ENCODE measurements at places on chromosomes 7 and 10. TPM values are rescaled to one million over a fixed set of nuclear protein-coding genes. Genes with fewer than 3 reads are reported as not detected.
A peak's percentile ranks its signal among the peaks of the same experiment; 100 is the strongest.

The ZNF365 gene
- 0.56 TPM for total RNA-seq

The TMEM273 gene
- total RNA-seq = not detected

The LBX1 gene
- total RNA-seq = not detected

The SAP25 gene
- total RNA-seq = 2.8 TPM

The EBLN1 gene
- not detected for total RNA-seq

The TM9SF3 gene
- 115 TPM for total RNA-seq

The SPRN gene
- total RNA-seq = 0.13 TPM

GRCh38 chr10:57262892-57263291 lies 901.8 kb upstream of the ZWINT start:
- no peak for DNase-seq

GRCh38 chr10:122486406-122487080 lies 25.2 kb downstream of the HTRA1 start:
- no peak for DNase-seq

DNA sequence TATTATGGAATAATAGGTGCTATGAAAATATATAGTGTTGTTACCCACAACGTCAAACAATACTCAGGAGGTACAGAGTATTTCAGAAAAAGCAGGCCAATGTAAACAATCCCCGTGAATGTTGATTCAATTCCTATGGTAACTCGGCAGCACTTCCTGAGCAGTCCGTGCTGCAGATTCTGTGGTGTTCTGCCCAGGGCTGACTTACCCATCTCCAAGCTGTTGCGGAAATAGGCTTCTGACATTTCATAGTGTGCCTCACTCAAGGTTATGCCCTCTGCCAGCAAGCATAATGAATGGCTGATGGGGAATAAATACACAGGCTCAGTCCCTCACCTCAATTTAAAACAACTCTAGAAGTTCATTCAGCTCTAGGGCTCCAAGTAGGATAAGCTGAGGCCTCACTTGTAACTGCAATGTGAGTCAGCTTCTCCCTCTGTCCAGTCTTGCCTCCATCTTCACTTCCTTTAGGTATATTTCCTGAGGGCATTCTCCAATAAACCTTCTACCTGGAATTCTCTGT lies 177.6 kb downstream of the GNAI1 start:
- DNase-seq = no peak

DNA sequence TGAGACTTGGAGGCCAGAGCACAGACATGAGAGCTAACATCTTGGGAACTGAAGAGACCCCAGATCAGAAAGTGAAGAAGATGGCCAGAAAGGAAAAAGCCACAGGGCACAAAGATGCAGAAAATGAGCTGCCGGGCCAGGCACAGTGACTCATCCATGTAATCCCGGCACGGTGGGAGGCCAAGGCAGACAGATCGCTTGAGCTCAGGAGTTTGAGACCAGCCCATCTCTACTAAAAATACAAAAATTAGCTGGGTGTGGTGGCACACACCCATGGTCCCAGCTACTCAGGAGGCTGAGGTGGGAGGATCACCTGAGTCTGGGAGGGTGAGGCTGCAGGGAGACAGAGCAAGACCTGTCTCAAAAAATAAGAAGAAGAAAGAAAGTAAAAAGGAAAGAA lies 81.4 kb upstream of the MGMT start:
- peak; percentile 61 for DNase-seq

- no peak for DNase-seq
Measured at GRCh38 chr7:3432911-3433310, 131.9 kb downstream of the SDK1 start.

DNA sequence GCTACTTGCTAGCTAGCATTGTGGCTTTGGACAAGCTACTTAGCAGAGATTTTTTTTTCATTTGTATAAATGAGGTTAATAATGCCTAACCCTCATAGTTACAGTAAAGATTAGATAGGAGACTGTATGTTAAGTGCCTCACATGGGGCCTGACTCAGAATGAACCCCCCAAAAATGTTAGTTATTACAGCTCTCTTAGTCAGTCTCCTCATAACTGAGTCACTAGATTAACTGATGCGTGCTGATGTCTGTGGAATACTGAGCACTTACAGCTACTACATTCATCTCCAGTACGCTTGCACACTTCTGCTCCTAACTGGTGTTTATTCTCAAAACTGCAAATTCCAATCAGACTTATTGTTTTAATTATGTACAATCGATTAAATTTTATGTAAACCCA lies 315.3 kb downstream of the SNX13 start:
- no peak for DNase-seq

- no peak for DNase-seq
Measured at GRCh38 chr7:36874041-36874440, 149.7 kb upstream of the AOAH start.

GRCh38 chr7:140745266-140746058 lies 49.0 kb downstream of the NDUFB2 start:
- DNase-seq = no peak

- DNase-seq = no peak
Measured at GRCh38 chr10:120017733-120018417, 125.3 kb downstream of the SEC23IP start.

GRCh38 chr10:63465293-63466143 lies at the start of gene JMJD1C:
Gene JMJD1C, minus strand, starts transcription at chr10:63465977. Its CDS starts 315 bp downstream, at chr10:63465662.
- peak; percentile 87 for DNase-seq

DNA sequence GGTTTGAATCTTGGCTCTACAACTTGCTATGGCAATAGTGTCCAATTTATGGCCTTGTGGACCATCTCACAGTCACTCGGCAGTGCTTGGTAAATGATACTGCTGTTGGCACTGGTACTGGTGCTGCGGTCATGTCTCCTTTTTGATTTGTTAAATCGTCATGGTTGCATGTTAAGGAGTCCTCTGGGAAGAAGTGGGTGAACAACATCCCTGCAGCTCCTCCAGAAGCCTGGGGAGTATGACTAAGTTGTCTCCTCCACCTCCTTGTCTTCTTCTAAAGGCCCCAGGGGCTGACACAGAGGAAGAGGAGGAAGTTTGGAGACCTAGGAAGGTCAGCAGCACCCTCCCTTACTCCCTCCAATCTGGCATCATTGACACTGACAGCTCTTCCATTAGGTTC lies 8.5 kb downstream of the ITPRIP start:
- DNase-seq = no peak

- no peak for DNase-seq
Measured at GRCh38 chr7:118872568-118872967, 648.1 kb downstream of the ANKRD7 start.

- peak; percentile 38 for DNase-seq
Measured at GRCh38 chr10:5976512-5977470, 552 bp downstream of the IL15RA start.

- no peak for DNase-seq
Measured at GRCh38 chr7:36086571-36086970, 66.5 kb upstream of the EEPD1 start.

GRCh38 chr10:78714225-78714624 lies 354.5 kb upstream of the ZMIZ1 start:
- no peak for DNase-seq

GRCh38 chr7:71770269-71770907 lies 638.4 kb downstream of the GALNT17 start:
- DNase-seq = no peak

GRCh38 chr7:154767821-154768415 lies 235.0 kb downstream of the PAXIP1 start:
- no peak for DNase-seq

DNA sequence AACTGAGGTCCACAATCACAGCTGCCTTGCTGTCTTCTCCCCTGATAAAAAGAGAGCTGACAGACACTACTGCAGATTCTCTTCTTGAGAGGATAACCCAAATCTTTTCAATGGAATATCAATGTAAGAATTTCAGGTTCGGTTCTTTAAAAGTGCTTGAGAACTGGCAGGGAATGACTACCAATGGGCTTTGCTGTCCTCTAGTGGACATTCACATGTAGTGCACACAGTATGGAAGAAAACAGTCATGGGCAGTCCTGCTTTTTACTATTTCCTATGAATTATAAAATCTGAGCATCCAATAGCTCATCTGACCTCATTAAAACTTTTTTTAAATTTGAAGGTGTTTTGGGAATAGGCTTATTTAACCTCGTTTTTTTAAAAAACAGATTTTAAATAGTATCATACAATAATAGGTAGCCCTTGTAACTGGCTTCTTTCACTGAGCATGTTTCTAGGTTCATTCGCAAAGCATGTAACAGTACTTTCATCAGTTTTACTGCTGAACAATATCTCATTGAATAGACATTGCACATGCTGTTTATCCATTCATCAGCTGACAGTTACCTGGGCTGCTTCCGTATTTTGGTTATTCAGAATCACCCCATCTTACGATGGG lies 18.3 kb downstream of the FZD9 start:
- peak; percentile 68 for DNase-seq

DNA sequence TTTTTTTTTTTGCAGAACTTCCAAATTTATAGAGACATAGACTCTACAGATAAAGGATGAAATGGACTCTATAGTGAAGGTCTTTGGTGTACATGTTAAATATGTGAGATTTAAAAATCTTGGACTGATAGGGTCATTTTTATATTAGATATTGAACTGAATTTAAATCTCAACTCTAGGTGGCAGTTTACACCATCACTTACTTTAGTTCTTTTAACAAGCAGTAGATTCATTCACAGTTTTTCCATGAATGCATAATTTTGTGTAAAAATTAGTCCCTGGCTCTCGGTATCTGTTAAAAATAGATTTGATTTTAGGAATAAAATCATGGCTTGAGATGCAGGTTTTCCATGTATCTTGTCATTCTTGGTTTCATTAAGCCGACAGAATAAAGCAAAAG lies 31.1 kb upstream of the SNX13 start:
- no peak for DNase-seq

- DNase-seq = no peak
Measured at GRCh38 chr7:24783698-24784097, 26.4 kb upstream of the GSDME start.

- DNase-seq = no peak
Measured at GRCh38 chr7:630539-630938, 96.0 kb upstream of the DNAAF5 start.

GRCh38 chr10:70417568-70417967 lies 13.6 kb downstream of the EIF4EBP2 start:
- DNase-seq = no peak

- no peak for DNase-seq
Measured at GRCh38 chr10:46223064-46223480, 63.7 kb upstream of the ANTXRL start.

- no peak for DNase-seq
Measured at GRCh38 chr7:96784597-96784996, 75.0 kb upstream of the SEM1 start.

- no peak for DNase-seq
Measured at GRCh38 chr10:35300063-35300699, 36.1 kb upstream of the CCNY start.

- DNase-seq = no peak
Measured at GRCh38 chr10:44883593-44884331, 27.4 kb upstream of the TMEM72 start.
